NCI-H1105 (cell line): ENCODE measurements at places on chromosomes 4 and X.

DNA sequence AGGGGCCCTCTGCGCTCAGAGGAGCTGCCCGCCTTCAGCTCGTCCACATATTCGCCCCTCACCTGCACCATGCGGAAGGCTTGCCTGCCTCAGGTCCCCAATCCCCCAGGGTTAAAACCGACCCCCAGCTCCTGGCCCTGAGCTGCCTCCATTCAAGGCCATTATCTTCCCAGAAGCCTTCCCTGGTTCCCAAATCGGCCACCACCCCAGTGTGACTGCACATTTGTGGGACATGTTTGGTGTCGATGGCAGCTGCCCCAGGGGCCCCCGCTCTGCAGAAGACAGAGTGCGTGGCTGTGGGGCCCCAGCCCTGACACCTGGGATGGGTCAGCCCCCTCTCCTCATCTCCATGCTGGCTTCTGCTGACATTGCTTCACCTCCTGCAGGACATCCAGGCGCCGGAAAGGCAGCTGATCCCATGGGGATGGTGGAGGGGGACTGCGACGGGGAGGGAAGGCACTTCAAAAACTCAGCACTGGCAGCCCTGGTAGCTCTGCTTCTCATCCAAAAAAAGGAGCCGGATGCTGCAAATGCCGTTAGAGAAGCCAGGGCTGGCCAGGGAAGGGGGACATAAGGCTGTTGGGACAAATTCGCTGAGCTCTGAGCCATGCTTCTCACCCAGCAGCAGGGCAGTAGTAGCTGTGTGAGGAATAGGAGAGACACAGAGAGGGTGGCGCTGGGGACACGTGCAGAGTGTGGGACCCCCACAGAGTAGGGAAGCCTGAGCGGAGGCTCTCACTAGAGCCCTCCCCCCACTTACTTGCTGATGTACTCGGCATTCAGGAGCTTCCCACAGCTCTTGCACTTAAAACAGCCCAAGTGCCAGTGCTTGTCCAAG is 78.5 kb downstream of the ABLIM2 start:
- no peak for DNase-seq

- DNase-seq = peak; percentile 13
These were observed 3.3 kb downstream of the TMEM185A start for GRCh38 chrX:149628280-149628679.

DNA sequence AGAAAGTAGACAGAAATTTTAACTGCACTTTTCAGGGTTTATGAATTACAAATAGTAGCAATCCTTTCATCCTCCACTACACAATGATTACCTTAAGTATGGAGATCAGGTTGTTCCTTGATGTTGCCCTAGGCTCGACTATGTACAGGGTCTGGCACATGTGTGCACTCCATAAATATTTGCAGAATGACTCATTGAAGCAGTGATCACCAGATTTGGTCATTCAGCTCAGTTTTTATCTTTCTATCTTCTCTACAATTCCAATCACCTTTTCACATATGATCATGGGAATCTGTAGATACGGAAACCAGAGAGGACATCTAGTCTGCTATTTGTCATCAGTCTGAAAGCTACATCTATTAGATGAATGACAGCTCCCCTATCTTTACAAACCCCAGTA is 171.7 kb upstream of the HCCS start:
- no peak for DNase-seq

- DNase-seq = no peak
These were observed 4.3 kb downstream of the STIM2 start for GRCh38 chr4:26864899-26865298.

GRCh38 chr4:145186729-145187128 is 6.3 kb upstream of the OTUD4 start:
- DNase-seq = no peak

DNA sequence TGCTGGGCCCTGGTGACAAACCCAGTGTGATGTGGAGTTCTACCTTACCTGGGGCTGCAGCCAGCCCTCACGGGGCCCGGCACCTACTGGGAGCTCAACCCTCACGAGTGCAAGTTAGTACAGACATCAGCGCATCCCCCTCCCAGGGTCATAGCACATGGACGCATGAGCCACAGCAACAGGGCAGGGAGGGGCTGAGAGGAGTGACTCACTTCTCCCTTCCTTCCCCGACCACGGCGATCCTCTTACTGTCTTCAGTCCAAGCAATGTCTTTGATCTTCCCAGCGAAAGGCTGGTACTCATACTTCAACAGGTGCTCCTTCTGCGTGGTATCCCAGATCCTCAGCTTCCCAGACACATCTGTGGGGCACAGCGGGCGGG is 17.8 kb downstream of the WDR1 start:
- DNase-seq = no peak

DNA sequence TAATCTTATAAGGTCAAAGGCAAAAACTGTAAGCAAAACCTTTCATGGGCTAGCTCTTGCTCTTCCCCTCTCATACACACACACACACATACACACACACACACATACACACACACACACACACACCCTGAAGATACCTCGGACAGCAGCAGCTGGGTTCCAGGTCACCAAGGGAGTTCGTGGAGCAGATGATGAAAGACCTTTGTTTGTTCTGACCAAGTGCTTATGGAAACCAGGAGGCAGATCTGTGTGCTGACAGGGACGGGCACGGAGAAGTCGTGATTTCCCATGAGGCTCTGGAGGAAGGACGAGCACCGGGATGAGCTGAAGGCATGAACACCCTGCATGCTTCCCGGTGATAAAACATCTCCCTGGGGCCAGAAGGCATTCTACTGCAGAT is 35.4 kb upstream of the CRMP1 start:
- no peak for DNase-seq

DNA sequence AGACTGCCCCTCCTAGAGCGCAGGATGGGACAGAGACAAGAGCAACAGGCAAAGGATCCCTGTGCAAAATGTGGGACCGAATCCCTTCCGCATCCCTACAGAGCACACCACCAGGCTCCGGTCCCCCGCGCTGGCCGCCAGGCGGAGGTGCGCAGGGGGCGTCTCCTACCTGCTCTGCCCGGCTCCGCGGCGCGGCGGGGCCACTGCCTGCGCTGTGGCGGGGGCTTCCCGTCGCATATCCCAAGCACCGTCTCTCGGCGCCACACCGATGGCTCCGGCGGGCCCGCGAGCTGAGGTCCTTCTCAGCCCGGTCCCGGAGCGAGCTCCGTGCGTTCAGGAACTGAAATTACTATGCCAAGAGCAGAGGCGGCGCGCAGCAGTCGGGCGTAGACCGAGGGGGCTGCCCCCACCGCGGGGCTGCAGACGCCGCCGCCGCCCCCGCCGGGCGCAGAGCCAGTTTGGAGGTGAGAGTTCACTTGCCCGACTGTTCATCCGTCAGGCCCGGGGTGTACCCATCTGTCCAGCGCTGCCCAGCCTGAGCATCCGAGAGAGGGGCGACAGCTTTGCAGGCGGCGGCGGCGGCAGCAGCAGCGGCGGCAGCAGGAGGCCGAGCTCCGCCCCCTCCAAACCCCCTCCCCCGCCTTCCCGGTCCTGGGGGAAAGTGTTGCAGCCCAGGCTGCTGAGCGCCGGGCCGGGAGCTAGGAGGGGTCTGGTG is at the start of gene GPRIN3:
TSS of gene GPRIN3 (minus strand) at position 355 of the 715 bp plus-strand sequence. CDS start 57,690 bp downstream, outside the sequence.
- DNase-seq = peak; percentile 13

- no peak for DNase-seq
These were observed 82.3 kb downstream of the PRSS12 start for GRCh38 chr4:118270492-118270891.

DNA sequence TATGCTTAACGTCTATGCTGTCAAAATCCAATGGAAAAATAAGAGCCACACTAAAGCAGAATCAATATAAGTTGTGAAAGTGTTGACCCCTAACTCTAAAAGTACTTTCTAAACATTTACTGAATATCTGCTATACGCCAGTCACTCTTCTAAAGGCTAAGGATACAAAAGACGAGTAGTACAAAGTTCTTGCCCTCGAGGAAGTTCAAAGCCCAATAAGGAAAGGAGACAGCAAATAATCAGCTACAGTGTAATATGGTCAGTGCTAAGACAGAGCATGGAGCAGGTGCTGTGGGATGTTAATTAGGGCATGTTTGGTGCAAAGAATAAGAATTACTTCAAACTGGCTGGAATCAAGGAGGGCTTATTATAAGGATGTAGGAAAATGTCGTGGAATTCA is 31.6 kb upstream of the TMEM150C start:
- DNase-seq = no peak

DNA sequence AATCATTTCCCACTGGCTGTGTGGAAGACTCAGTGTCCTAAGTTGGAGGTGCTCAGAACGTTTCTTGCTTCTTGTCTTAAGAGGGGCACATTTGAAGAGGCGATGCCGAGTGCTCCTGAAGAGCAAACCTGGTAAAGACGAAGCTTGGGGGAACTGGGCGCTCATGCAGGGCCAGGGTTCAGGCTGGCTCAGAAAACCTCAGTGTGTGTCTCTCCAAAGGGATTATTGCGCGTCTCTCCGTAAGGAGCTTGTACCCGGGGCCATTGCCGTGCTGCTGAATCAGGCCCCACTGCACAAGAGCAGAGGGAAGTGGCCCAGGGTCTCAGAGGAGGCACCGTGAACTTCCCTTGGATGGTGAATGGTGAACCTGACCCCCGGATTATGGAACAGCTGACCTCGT is 44.4 kb downstream of the PSAPL1 start:
- DNase-seq = no peak

DNA sequence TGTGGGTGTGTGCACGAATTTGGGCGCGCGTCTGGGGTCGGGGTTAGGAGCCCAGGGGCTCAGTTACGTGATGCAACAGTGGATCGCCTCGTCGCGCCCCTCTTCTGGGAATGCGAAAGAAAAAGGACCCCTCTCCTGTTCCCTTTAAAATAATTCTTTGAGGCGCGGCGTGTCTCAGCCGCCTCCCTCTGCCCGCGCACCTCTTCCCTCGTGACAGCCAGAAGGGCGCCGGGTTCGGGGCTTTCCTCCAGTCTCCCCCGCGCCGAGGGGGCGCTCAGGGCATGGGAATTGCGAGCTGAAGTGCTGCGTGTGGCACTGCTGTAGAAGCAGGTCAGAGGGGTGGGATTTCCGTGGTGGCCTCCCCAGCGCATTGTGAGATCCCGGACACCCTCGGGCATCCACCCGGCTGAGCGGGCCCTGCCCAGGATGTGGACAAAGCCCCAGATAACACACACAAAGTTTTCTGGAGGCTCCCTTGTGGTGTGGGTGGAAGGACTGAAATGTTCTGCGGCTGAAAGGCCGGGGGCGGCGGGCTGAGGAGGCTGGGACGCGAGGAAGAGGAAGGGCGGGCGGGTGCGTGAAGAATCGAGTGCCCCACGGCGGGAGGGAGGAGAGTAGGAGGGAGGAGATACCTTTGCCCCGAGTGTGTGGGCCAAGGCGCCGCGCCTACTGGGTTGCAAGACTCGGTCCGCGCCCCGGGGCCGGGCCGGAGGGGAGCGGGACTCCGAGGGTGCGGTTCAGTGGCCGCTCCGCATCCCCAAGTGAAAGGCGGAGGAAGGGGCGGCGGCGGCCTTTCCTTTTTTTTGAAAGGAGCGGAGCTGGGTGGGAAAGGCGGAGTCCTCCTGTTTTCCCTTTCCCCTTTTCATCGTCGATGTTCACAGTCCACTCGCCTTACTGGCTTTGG is 752 bp downstream of the SEPTIN11 start:
- DNase-seq = no peak

DNA sequence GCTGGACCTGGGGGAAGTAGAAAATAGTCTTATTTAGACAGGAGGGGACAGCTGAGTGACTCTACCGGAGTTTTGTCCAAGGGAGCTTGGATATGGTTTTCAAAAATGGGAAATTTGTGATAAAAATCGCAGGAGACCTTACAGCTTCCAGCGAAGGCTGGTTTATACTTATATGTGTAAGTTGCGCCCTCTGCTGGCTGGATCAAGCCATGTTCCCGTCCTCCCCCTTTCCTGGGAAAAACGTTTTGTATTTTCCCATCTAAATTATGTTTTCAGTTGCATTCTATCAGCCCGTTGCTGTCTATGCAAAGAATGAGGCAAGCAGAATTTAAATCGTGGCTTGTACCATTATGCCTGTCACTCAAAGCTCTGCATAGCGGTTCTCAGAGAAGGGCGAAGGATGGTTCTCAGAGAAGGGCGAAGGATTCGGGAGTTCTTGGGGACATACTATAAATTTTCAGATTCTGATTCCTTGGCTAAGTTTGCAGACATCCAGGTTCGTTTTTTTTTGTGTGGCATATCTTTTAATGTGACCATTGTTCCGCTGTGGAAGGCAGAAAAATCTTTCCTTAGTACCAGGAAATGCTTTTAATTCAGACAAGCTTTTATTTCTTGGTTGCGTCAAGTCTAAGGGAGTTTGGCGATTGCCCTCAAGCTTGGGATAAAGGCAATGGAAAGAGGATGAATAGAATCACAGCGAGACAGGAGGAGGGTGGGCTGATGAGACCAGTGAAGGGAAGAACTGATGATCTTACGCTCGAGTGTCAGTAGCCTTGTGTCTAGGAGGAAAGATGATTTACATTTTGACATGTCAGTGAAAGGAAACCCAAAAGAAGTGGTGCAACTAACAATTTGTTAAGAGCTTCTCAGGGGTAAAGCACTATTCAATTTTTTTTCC is 128.5 kb upstream of the ARX start:
- peak; percentile 23 for DNase-seq

DNA sequence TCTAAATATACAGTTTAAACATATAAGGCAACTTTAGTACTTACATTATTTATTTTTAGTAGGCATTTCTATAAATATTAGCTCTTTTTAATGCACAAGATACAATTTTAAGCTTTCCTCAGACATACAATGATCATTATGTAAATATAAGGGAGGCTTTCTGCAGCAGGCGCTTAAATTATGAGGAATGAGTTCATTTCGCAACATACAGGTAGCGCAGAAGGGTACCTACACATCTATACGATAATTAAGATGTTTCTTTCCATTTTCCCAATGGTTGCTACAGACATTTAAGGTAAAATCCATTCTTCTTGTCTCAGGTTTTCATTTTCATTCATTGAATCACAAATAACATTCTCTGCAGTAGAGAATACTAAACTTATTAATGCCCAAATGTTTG is 1.2 kb downstream of the AASDH start:
- DNase-seq = no peak

DNA sequence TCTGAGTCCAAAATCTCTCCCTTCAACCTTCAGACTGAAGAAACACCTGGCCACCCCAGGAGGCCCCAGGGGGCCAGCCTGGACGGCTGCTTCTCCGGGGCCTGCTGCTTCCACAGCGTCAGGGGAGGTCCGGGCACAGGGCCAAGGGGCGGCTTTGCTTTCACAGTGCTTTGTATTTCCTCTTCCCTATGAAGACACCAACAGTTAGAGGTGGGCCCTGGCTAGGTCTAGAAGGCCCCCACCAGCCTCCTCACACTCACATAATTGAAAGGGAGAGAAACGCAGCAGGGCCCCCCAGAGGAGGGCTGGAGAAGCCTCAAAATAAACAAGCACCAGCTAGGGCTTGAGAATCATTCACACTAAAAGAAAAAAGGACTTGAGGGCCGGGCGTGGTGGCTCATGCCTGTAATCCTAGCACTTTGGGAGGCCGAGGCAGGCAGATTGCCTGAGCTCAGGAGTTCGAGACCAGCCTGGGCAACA is 17.8 kb downstream of the SCD5 start:
- DNase-seq = peak; percentile 93

DNA sequence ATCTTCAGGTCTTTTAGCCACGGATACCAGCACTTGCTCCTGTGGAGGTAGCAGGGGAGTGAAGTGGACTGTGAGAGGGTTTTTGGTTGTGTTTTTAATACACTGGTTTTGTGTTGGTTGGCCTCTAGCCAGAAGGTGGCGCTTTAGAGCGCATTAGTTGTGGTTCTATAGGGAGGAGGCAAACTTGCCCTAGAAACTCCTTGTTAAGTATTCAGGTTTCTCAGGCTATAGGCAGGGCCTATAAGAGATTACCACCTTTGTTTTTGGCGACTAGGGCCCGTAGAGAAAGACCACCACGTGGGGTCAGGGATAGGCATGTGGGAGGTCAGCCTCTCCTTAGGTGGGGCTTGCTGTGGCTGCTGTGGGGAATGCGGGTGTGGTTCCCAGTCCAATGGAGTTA is 221.6 kb upstream of the SPANXN4 start:
- no peak for DNase-seq
